GM03348 (cell line): ENCODE measurements at places on chromosomes 7 and 10.

DNA sequence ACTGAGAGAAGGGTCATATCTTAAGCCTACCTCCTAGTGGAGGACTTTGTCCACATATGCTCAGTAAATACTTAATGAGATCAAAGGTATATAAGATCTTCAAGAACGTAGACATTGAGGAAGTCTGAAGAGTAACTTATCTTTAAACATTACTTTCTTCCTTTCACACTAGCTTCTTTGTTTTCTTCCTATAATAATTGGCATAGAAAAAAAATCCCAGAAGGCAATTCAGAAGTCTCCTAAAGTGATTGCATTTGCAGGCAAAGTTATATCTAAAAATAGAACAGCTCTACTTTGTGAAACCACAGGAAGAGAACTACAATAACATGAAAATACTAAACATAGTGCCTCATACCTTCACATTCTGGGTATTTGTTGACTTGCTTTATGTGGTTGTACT lies 150.4 kb downstream of the PPP1R3A start:
- no peak for DNase-seq

GRCh38 chr10:15624401-15625196 lies 95.1 kb downstream of the ITGA8 start:
- DNase-seq: peak; percentile 41

GRCh38 chr10:88227342-88228018 lies 355.6 kb downstream of the RNLS start:
- DNase-seq: no peak

- peak; percentile 64 for DNase-seq
Measured at GRCh38 chr7:128168667-128169210, 72.3 kb upstream of the LEP start.
